ENCODE measurements at places on chromosomes 12 and 14.

DNA sequence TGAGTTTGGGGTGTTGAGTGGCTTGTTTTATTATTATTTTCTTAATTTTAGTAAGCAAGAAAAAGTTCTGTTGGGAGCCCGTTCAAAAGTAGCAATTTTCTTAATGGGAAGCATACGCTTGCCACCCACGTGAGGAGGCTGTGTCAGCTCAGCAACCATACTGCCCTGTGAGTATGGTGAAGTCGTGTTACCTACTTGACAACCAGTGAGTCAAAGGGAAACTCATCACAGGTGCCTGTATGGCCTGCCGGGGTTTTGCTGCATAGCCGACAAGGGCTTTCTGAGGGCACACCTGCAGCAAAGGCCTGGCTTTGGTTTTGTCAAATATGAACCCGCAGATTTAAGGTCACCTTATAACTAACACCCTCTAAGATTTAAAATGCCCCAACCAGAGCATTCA lies 31.1 kb downstream of the PITPNM2 start:
- no peak for DNase-seq

GRCh38 chr12:62523619-62524018 lies 57.0 kb downstream of the MON2 start:
- DNase-seq: no peak

- DNase-seq: no peak
These were observed 272.4 kb upstream of the NPAS3 start for GRCh38 chr14:32666308-32666707.

DNA sequence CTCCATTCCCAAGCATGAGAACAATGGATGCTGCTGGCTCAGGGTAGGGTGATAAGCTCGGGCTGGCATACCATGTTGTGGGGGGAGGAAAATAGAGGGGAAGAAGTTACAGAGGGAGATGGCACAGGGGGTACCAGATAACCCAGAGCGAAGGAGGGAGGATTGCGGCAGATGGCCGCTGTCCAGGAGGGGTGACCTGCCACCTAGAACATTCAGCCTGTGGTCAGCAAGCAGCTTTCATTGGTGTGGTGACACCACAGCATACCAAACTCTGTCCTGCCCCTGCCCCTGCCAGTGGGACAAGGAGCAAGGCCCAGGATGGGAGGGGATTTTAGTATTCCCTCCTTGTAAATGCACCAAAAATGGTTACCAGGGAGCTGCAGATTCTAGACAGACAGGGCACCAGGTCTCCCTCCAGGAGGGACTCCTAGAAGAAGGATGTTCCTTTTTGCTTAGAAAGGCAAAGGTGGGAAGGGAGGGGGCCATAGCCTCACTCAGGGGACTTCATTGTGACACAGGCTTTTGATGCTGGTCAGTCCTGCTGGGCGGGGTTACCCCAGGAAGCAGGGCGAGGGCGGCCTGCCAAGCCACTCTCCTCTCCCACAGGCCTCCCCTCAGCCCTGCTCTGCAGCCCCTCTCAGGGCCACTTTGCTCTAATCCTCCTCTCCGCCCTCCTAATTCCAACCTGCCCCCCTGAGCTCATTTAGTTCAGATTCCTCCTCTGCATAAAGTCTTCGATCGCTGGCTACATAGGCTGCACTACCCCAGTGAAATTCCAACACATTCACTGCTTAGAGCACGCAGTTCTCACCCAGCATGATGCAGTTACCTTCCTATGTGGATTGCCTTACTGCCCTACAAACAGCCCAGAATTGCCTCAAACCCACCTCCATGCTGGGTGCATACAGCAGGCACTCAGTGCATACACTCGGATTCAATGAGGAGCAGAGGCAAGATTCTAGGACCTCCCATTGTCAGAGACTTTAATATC lies 36.0 kb upstream of the PLEKHG6 start:
- no peak for DNase-seq

GRCh38 chr12:27424631-27425230 lies 21.8 kb upstream of the SMCO2 start:
- no peak for DNase-seq

- no peak for DNase-seq
These were observed 13.5 kb upstream of the GTF2A1 start for GRCh38 chr14:81234278-81234677.

DNA sequence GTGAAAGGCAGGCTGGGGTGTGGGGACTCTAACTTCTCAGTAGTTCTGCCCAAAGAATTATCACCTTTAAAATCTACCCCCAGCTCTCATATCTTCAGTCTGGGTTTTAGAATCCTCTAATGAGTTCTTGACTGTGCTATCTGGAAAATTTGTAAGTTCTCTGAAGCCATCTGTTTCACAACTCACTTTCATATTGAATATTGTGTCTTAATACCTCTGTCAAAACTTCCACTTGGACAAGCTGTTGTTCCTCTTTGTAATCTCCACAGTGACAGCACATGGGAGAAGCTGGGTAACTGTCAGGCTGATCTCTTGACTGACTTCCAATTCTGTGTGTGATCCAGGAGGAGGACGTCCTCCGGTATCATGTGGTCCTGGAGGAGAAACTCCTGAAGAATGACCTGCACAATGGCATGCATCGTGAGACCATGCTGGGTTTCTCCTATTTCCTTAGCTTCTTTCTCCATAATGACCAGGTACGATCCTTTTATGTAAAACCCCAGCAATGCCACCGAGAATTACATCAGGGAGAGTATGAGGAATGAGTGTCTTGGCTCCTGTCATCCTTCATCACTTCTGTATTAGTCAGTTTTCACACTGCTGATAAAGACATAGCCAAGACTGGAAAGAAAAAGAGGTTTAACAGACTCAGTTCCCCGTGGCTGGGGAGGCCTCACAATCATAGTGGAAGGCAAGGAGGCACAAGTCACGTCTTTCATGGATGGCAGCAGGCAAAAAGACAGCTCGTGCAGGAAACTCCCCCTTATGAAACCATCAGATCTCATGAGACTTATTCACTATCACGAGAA lies 111.9 kb downstream of the STAB2 start:
- no peak for DNase-seq

DNA sequence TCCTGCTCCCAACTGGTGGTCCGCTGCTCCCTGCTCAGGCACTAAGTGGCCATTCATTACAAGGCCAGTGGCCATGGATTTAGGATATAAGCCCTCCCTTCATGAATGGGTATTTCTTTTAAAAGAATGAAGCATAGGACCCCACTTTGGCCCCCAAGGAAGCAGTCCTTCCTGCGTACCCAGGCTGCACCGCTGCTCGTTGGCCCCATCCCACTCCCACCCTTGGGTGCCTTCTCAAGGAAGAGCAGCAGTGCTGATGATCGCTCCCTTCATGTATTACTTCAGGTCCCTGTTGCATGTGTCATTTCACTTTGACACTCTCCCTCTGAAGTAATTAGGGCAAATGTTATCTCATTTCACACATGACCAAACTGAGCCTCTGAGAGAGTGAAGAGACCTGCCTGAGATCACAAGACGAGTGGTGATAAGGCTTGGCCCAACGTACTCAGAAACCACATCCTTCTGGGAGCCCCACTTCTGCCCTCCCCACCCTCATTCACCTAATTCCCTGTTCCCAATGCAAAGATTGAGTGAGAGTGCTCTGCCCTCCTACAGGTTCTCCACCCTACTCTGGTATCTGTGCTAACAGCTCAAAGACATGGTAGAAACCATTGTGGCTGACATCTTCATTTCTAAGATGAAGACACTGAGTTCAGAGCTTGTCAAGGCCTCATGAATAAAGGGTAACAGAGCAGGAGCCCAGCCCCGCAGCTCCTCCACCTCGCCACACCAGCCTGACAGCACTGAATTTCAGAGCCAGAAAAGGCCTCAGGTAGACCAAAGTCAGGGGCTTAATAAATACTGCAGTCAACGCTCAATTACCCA lies 10.3 kb upstream of the KRT2 start:
- DNase-seq: no peak

DNA sequence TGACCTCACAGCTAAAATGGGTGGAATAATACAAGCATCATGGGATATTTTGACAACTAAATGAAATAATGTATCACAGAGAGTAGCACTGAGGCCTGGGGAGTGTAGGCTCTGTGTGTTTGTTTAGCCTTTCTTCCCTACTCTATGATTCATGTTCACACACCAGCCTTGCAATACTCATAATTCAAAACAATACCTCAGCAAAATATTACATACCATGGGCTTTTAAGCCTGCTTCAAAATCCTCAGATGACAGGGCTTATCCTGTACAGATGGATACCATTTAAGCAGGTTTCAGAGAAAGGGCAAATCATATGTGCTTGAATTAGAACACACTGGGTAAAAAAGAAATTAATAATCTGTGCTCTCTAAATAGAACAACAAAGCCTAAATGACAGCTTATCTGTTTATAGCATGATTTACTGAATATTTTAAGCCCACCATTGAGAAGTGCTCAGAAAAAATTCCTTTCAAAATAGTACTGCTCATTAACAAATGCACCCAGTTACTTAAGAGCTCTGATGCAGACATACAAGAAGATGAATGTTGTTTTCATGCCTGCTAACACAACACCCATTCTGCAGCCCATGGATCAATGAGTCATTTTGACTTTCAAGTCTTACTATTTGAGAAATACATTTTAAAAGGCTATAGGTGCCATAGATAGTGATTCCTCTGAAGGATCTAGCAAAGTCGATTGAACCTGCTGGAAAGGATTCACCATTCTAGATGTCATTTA lies 84.9 kb upstream of the ADAMTS20 start:
- DNase-seq: no peak

DNA sequence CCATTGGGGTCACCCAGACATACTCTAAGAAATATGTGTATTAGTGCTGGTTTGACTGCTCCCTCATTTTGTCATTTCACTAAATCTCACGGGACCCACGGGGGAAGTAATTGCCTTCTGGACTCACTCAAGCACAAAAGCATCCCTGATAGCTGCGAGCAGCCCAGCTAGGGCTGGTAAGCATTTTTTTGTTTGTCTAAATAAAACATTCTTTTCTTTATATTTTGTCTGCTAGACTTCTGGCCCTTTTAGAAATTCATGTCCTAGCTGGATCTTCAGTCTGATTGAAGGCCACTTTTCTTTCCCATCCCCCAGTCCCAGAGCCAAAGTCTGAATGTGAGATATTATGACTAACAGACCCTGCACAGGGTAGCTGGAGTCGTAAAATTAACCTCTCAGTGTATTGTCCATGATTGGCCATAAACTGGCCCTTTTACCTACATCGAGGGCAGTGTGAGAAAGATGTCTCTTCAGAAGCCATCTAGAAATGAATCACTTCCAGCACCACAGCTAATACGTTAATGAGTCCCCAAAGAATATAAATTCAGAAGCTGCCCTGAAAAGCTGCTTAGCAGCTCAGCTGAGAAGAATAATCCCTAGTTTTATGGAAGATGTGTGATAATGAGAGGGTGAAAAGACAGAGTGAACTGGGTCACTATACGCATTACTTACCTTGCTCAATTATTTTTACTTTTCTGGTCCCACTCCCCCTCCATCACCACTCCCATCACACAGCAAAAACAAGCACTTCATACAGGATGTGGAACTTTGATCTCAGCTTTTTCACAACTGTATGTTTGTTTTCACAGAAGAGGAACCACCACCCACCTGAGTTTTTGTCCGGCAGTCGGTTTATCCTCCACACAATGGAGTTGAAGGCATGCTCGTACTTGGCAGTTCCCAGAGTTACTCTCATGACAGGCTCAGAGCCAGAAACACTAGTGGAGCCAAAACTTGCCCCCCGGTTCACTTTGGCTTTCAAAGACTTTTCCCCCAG lies 55.6 kb upstream of the GTF2A1 start:
- no peak for DNase-seq

DNA sequence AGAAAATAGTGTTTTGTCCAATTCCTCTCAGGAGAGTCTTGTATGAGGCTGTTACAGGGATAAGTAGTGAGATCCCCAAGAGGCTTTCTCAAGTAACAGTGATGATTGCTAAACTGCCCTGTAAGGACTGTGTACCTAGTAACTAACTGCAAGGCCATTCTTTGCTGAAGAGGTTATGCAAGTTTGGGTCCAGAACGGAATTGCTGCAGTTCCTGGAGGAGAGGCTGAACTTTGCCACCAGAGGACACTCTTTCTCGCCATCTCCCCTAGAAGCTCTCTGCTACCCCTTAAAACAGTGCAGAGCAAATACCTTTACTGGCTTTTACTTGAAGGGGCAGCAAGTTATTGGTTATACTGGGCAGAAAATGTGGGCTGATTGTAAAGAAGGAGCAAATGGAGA lies 180.0 kb downstream of the RBM19 start:
- DNase-seq: no peak

DNA sequence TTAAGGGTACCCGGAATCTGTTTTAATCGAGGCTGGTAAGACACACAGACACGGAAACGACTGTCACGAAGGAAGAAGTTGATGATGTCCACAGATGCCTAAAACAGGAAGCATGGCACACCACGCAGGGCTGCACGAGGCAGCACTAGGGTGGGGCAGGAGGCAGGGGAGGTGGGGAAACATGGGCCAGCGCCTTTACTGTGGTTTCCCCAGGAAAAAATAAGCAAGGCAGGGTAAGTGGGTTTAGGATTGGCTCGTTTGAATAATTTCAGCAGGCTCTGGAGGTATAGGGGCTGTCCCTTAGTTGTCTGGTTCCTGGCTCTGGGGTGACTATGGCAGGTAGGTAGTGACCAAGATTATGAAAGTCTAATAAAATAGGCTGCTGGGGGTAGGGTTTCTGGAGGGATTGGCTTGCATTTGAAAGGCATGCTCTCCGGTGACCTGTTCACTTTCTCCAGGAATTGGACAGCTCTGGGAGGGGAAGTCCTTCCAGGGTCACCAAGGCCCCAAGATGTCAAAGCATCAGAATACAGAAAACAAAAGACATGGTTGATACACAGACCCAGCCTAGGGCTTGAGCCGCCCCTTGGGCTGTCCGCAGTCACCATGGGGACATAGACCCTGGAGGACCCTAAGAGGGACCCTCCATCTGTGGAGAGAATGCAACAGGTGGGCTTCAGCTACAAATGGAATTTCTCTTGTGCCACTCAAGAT lies 35.3 kb downstream of the MAP1LC3B2 start:
- no peak for DNase-seq

- no peak for DNase-seq
These were observed 10.6 kb downstream of the GRIN2B start for GRCh38 chr12:13970803-13971202.

DNA sequence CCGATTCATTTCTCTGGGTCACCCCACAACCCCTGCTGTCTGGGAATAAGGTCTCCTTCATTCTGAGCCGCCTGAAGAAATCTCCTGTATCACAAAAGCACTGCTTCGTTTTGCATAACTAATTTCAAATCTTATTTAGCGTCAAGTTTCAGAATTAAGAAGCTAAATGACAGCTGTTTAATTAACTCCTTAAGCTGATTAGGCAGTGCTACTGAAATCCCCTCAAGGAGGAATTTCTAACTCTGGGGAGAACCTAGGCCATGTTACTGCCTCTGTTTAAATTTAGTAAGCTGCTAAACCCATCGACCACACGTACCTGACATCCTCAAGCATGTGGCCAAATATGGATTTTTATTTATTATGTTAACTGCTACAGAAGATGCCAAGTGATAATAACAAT lies 373.6 kb downstream of the GLT1D1 start:
- no peak for DNase-seq

GRCh38 chr12:30396576-30396975 lies 299.1 kb downstream of the IPO8 start:
- no peak for DNase-seq

- DNase-seq: no peak
These were observed 47.3 kb upstream of the SRP54 start for GRCh38 chr14:34935488-34935887.
